ENCODE measurements at places on chromosomes 2 and 18.

- no peak for DNase-seq
Measured at GRCh38 chr2:60483401-60483800, 70.1 kb downstream of the BCL11A start.

DNA sequence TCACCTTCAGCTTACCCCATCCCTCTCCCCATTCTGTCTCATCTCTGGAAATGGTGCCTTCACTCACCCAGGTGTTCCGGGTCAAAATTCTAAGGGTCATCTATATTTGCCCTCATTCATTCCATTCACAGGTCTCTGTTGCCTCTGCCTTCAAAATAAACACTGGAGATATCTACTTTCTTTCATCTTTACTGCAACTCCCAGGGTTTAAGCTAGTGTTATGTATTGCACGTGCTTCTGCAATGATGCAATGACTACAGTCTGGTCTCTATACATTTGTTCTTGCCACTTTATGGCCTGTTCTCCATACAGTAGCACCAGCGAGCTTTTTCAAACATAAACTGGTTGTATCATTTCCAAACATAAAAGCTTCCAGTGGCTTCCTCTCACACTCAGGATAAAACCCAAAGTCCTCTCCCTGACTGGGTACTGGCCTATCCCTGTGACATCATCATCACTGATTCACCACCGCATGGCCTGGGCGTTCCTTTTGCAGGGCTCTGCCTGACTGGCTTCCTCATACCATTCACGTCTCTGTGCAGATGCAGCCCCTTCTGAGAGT is 14.3 kb downstream of the DSG2 start:
- DNase-seq = no peak

DNA sequence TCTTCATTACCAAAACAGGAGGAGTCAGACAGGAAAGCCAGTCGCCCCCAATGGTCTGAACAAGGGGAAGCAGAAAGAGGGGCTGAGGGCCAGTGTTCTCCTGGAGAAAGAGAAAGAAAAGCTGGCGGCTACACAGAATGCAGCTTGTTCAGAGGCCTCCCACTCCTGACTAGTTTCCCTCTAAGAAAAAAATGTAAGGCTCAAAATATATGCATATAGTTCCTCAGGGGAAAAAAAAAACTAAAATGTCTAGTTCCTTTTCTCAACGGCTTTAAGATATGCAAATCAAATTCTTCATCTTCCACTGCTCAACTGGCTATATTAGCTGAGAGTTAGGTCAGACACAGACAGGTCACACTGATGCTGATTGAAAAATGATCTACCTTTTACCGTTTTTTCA is 18.6 kb downstream of the MBOAT2 start:
- DNase-seq = no peak

DNA sequence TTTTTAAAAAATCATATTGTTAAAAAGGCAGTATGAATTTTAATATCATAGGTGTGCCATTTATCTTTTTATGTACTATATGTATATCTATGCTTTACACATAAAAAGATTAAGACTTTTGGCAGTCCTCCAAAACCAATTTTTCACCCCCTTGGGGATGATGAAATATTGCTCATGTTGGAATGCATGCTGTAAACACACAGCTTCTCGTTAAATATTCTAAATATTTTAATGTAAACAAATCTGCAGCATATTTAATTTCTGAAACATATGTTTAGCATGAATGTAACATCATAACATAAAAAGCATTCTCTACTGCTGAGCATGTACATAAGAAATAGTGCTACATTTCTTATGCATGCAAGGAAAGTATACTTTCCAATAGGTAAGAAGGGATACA is 484.3 kb upstream of the LRATD1 start:
- DNase-seq = no peak

DNA sequence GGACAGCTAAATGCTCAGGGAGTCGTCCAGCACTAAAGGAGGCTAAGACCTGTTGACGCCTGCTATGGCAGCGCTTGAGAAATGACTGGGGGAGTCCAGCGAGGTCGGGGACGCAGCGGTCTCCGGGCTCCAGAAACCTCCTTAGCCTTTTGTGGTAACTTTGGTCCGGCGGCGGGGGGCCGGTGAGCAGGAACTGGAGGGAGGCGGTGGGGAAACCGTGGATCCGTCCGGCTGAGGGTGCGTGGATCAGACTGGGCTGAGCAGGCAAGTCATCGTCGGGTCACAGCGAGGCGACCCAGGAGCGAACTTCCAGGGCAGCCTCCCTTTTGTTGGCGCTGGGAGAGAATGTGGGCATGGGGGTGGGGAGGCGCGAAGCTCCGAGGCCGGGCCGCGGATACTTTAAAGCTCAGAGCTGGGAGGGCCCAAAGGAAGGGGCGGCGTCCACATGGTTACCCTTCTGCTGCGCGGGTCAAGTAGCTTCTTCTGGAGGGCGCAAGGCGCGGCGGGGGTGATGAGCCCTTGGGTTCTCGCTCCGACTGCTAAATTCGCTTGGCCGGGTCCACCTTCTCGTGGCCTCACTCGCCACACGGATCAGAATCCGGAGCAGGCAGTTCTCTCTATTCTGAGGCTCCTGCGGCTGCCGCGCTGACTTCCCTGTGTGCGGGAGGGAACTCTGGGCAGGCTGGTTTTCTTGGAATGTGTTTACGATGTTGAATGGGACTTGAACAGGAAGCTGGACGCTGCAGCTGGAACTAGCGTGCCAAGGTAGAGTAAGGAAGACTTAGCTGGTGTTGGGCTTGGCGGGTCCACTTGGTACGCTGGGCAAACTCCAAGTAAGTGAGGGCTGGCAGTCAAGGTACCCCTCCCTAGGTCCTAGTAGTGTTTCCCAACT is 920 bp downstream of the GULP1 start:
- DNase-seq = no peak

DNA sequence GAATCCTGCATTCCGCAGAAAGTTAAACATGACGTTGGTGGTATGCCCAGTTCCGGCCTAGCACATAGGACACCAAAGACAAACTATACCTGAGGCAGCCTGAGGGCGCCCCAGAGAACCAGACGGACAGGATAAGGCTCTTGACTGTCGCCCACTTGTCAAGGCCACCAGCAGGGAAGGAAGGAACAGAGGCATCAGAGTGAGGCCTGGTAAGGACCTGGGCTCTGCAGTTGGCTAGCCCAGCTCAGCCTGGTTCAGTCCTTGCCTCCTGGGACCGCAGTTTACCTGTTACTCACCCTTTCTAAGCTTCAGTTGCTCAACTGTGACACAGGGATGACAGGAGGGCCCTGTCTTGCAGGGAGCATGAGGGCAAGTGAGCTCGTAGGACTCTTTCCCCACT is 82.1 kb downstream of the ACTR2 start:
- no peak for DNase-seq

- no peak for DNase-seq
Measured at GRCh38 chr2:224175538-224175937, 136.5 kb upstream of the SERPINE2 start.

DNA sequence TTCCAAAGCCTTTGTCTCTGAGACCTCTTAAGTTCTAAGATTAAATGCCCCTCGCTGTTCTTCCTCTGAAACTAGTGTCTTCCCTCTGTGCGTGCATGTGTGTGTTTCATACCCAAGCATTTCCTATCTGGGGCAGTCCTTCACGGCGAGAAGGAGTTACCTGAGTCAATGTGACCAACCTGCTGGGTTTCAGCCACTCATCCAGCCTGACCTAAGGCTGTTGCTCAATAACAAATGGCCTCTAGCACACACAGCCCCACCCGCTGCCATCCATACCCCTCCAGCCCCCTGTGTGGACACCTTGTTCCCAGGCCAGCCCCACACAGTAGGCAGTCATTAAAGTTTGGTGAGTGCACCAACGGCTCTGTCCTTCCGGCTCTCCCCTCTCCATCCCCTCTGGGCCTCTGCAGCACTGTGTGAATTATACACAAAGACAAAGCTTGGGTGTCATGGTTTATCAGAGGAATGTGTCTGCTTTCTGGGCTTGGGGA is 53.8 kb upstream of the FOSL2 start:
- no peak for DNase-seq

- DNase-seq = no peak
Measured at GRCh38 chr2:71070294-71071093, 2.0 kb downstream of the NAGK start.

DNA sequence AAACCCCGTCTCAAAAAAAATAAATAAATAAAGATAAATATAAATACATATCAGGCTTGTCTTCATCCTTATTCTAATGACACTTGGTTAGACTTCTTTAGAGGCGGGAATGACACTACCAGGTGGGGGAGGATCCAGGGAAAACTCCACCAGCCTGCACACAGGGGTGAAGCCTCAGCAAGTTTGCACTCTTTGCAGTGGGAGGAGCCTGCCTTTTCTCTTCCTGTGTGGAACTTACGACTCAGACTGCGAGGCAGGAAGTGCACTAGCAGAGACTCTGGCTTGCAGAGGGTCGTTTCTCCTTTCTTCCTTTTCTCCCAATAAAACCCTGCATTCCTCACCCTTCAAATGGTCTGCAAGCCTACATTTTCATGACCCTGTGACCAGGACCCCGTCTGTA is 153.6 kb upstream of the CBLN2 start:
- no peak for DNase-seq

- no peak for DNase-seq
Measured at GRCh38 chr2:37561615-37562569, 109.5 kb downstream of the CDC42EP3 start.

DNA sequence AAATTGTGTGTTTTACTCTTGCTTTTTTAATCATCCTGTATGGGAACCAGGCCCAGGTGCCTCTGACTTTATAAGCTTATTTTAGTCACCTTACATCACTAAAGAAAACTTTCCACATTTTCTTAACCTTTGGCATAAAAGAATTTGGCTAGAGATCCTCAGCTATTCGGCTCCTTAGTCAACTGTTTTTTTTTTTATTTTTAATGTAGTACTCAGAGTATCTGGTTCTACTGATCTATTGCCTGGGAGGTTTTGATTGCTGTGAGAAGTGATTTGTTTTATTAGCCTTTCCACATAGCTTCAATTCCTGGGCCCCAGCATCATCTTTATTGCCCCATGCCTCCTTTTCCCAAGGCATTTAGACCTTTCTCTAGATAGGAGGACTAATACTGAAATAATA is 121.0 kb downstream of the MYO1B start:
- DNase-seq = no peak

DNA sequence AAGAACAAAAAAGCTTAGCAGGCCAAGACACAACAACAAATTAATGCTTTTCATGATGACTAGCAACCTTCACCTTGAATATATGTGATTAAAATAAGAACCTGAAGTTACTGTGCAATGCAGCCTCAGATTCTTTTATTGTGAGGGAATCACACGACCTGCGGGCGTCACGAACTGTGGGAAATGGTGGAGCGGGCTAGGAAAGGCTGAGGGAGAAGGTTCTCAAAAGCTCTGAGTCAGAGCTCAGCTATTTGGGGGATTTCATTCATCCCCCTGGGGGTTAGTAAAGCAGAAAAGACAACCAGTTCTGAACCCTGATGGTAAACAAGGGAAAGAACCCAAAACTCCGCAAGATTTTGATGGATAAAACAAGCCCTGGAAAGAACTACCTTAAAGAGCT is 89.3 kb upstream of the NCKAP5 start:
- no peak for DNase-seq

DNA sequence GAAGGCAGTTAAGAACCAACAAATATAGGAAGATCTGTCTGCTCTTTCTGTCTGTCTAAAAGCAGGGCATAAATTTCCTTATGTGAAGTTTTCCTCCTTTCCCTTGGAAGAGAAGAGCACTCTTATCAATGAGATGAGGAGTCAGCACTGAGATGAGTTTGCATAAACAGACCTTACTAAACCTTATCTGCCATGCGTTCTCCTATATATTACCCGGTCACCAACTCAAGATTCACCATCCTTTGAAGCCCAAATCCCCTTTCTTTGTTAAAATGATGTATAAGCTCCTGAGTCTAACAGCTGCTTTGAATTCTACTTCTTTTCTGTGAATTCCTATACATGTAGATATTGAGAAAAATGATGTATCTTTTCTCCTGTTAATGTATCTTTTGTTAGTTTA is 65.5 kb upstream of the FHL2 start:
- DNase-seq = no peak

GRCh38 chr2:141062031-141062430 is 1068.8 kb downstream of the LRP1B start:
- DNase-seq = no peak

DNA sequence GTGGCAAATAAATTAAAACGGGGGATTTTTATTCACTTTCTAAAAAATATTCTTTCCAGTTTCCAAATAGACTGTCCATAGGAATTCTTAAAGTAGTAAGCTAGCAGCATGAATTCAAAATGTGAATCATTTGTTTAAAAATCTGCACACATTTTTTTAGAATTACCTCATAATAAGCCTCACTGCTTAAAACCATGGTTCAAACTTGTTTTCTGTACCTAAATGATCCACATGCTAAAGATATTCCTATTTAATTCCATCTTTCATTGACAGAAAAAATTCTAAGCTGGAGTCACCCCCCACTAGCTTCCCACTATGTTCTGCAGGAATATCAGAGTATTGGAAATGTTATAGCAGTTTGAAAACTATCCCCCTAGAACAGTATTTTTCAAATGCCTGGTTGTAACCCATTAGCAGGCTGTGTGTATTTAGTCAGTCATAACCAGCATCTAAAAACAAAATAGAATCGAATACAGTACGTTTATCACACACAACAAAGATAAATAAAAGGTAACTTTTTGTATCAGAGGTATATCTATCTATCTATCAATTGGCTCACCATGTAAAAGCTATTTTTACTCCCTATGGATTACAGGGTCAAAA is 11.2 kb upstream of the IKZF2 start:
- no peak for DNase-seq

DNA sequence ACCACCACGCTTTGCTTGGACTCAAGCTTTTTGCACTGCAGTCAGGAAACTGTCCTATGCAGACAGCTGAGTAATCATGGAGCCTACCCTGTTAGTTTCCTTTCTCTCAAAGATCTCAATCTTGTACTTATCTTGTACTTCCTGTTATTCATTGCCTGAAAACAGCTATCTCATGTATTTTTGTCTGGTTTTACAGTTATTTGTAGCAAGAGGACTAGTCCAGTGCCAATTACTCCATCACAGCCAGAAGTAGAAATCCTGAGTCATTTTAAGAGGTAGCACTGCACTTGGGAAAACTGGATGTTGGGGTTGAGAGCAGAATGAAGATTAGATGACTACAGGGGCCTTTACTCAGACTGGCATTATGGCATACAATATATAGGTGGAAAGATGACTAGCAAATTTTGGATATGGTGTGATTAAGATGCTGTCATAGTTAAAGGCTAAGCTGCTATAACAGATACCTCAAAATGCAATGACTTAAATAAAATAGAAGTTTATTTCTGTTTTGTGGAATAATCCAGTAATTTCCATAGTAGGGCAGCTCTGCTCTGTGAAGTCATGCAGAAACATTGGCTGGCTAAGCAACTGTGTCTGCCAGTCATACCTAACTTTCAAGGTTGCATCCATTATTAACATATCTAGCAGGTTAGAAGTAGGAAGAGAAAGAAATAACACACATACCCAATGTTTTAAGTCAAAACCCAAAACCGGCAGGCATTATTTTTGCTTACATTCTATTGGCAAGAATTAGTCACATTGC is 21.1 kb upstream of the CHMP3 start:
- DNase-seq = no peak

DNA sequence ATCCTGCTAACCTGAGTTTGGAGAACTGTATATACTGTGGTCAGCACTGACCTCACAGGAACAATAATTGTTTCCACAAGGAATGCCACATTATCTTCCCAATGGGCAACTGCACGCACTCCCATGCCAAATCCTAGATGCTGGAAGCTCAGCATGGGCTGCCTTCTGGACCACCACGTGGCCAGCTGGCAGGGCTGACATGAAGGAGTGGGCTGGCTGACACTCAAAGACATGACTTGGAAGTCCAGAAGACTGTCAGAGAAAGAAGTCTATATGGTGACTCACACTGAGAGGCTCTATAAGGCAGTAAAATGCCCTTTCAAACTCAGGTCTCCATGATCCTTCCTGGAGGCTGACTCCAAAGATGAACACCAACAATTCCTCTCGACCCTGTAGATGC is 98.4 kb upstream of the RNF152 start:
- no peak for DNase-seq
